ENCODE measurements at places on chromosomes 11 and 22.

DNA sequence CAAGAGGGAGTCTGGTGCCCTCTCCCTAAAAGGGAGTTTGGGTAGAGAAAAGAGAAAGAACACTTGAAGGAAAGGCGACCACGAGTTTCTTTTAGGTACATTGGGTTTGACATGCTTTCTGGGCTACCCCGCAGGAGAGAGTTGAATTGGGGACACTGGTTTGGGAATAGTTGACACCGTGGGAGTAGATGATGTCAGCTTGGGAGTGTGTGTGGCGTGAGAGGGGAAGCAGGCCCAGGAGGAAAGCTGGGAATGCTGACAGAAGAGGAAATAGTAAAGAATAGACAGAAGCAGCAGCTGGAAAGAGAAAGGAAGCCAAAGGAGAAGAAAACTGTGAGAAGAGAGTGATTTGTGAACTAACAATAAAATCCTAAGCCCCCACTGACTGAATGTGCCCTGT, 442.9 kb downstream of the DYNC2H1 start:
- DNase-seq: no peak

- no peak for DNase-seq
Measured at GRCh38 chr22:22201185-22201929, 43.2 kb upstream of the VPREB1 start.

DNA sequence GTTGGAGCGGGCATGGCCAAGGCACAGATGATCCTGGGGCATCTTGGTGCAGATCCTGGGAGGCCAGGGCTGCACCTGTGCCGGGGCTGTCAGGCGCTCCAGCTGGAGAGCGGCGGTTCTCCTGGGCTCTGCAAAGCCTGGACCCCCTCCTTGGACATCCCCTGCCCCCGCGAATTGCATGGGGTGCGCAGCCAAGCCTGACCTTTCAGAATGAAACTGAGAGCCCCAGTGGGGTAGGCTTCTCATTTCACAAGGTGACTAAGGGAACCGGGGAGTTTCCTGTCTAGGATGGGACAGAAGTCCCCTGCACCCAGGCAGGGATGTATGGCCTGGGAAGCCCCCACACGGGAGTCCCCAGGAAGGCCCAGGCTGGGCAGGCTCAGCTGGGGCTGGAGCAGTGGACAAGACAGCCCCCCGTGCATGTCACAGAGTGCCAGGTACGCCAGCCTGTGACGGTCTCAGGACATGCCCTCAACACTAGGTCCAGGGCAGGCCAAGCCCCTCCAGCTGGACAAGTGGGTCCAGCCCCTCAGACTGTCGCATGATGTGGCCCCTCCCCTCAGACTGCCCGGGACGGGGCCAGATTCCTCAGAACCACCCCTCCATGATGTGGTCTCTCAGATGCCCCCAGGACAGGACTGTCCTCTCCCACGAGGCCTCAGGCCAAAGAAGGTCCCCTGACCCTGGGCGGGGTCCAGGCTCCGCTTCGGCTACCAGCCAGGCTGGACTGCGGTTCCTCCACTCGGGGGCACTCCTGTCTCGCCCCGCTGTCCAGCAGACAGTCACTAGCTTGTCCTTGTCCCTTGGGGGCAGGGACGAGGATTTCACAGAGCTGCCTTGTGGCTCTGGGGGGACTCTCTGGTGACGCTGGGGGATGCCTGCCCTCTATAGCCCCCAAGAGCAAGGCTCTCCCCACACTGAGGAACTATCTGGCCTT, 2.3 kb downstream of the LSP1 start:
- no peak for DNase-seq

DNA sequence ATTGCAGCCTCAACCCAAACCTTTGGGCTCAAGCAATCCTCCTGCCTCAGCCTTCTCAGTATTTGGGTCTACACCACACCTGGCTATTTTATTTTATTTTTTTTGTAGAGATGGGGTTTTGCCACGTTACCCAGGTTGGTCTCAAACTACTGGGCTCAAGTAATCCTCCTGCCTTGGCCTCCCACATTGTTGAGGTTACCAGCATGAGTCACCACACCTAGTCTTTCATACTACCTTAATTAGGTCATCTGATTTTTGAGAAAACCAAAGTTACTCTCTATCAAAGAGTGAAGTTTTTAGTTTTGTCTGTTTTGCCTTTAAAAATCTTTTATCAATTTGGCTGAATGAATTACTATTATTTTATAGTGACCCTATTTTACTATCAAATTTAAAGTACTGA, 335.6 kb upstream of the LRRC4C start:
- DNase-seq: no peak

- no peak for DNase-seq
Measured at GRCh38 chr22:36928786-36929535, 15.5 kb downstream of the CSF2RB start.

GRCh38 chr11:121807051-121807450, 309.0 kb downstream of the BLID start:
- DNase-seq: no peak

DNA sequence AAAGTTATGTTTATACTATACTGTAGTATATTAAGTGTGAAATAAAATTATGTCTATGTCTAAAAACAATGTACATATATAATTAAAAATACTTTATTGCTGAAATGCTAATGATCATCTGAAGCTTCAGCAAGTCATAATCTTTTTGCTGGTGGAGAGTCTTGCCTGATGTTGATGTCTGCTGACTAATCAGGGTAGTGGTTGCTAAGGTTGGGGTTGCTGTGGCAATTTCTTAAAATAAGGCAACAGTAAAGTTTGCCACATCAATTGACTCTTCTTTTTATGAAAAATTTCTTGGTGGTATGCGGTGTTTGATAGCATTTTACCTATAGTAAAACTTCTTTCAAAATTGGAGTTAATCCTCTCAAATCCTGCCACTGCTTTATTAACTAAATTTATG, 21.4 kb downstream of the INSC start:
- DNase-seq: no peak

- no peak for DNase-seq
Measured at GRCh38 chr11:95330302-95330701, 99.3 kb upstream of the SESN3 start.

DNA sequence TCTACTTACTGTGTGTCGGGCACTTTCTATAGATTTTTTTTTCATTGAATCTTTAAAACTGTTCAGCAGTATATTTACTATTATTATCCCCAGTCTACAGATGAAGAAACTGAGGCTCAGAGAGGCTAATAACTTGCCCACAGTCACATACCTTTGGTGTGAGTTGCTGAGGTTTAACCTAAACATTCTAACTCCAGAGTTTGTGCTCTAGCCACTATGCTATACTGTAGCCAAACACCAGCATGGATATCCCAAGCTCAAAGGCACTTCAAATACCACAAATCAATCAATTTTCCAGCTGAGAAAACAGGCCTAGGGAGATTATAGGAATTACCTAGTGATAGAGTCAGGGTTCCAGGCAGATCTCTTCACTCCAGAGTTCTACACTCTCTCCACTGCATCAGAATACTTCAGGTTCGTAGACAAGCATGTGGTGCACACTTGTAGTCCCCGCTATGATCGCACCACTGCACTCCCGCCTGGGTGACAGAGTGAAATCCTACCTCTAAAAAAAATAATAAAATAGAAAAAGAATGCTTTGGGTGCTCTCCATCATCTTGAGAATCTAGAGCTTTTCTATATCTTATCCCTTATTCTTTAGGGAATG, 20.4 kb upstream of the UPB1 start:
- no peak for DNase-seq

GRCh38 chr11:43381802-43382201, 23.1 kb downstream of the TTC17 start:
- DNase-seq: no peak

DNA sequence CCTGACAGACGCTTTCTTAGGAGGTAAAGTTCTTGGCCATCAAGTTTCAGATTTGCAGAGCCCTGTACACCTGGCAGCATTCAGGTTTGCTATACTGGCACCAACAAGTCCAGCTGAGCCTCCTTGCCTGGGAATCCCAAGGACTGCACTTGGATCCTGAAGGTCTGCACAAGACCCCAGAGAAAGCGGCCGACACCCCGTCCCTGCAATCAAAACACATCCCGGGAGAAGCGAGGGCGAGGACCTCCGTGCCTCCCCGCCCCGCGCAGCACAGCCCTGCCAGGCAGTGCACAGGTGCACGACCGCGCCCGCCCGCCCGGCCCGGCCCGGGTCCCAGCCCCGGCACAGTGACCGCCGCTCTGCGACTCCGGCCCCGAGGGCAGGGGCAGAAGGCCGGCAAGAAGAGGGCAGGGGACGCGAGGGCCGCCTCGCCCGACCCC, 559 bp downstream of the MRTFA start:
- no peak for DNase-seq

DNA sequence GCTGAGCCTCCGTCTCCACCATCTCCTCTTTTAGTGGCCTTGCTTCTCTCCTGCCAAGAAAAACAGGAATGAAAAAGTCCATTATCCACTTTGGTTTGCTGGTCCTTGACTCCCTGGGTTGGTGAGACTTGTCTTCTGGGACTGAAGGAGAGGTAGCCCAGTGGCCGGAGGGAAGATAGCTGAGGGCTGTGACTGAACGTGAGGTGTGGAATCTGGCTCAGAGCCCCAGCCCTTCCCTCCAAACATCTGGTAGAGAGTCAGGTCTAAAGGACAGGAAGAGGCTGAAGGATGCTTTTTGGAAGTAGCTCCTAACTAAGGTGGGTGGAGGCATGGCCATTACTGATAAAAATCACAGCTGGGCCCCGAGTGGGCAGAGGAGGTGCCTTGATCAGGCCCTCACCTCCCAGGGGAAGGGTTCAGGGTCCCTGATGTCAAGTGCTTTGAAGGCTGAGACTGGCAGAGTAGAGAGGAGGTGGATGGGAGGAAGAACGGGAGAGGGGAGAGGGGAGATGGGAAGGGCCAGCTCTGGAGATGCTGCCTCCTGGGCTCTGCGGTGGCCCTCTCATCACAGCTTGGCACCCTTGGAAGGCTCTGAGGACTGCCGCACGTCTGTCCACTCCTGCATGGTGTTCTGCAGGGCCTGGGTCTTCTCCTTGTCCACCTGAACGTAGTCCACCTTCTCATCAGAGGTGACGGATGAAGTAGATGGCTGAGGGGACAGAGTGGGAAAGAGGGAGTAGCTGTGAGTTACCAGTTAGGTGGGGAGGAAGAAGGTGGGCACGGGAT, 30.2 kb downstream of the USP35 start:
- DNase-seq: no peak

DNA sequence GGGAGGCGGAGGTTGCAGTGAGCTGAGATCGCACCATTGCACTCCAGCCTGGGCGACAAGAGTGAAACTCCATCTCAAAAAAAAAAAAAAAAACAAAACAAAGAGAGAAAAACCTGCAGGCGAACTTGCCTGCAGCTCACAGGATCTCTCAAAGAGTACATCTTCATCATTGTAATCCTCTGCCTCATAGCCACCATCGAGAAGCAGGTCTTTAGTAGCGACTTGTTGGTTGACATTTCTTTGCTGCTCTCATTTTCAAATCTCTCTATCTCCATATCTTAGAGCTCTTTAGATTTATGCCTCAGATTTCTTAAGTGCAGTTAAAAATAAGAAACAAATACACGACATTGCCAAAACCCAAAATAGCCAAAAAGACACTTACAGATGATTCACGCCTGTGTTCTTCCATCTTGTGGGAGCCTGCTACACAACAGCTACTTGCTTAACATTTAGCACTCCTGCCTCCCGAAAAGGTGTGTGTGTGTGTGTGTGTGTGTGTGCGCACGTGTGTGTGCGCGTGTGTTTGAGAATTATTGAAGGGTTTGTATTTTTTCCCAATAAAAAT, 14.6 kb downstream of the FAM227A start:
- no peak for DNase-seq

- no peak for DNase-seq
Measured at GRCh38 chr22:49983148-49984042, 22.8 kb downstream of the PIM3 start.

GRCh38 chr11:130699561-130699960, 216.7 kb downstream of the SNX19 start:
- no peak for DNase-seq
